ENCODE measurements at places on chromosomes 3 and 15. TPM values are rescaled to one million over a fixed set of nuclear protein-coding genes. Genes with fewer than 3 reads are reported as not detected.

FGF12 gene
- total RNA-seq: under 0.01 TPM

PLCB2 gene
- total RNA-seq: 61.7 TPM

ISLR2 gene
- total RNA-seq: not detected

SMCO1 gene
- total RNA-seq: not detected

LTF gene
- total RNA-seq: 0.52 TPM

PXK gene
- total RNA-seq: 50.7 TPM

RPL4 gene
- 4,966 TPM for total RNA-seq

RPUSD2 gene
- 17.4 TPM for total RNA-seq

CTDSPL gene
- total RNA-seq: 10.9 TPM

FHIT gene
- total RNA-seq: 16.9 TPM

FAM107A gene
- total RNA-seq: not detected

IL17RD gene
- under 0.01 TPM for total RNA-seq

DAZL gene
- 0.10 TPM for total RNA-seq

ARPP21 gene
- not detected for total RNA-seq

PLA2G4E gene
- total RNA-seq: not detected

LIPC gene
- total RNA-seq: 0.73 TPM

GOLGA6B gene
- not detected for total RNA-seq

A4GNT gene
- total RNA-seq: not detected

GABRR3 gene
- total RNA-seq: under 0.01 TPM

Measured in mononuclear cell (primary cell).